ENCODE measurements at places on chromosomes 13 and 19.
A peak's percentile ranks its signal among the peaks of the same experiment; 100 is the strongest.

GRCh38 chr13:61700181-61700580 is 284.5 kb upstream of the PCDH20 start:
- no peak for DNase-seq

GRCh38 chr19:33388725-33389420 is 15.4 kb downstream of the CEBPG start:
- no peak for DNase-seq

DNA sequence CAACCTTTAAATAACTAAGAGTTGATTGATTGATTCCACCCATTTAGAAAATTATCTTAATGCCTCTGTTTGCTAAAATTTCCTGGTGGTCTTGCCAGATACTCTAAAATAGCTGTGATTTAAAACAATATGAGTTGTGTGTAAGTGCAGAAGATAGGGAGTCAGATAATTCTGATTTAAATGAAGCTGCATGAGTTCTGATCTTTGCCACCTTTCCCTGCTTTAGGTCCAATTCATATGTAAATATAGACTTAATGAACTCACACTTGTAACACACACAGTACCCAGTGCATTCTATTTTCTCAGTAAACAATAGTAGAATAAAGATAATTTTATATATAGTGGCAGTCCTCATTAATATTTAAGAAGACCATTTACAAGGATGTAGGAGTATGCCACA is 981.8 kb downstream of the SLITRK1 start:
- DNase-seq, result no peak

- DNase-seq, result no peak
These were observed 8.8 kb upstream of the CLPP start for GRCh38 chr19:6352381-6353165.

DNA sequence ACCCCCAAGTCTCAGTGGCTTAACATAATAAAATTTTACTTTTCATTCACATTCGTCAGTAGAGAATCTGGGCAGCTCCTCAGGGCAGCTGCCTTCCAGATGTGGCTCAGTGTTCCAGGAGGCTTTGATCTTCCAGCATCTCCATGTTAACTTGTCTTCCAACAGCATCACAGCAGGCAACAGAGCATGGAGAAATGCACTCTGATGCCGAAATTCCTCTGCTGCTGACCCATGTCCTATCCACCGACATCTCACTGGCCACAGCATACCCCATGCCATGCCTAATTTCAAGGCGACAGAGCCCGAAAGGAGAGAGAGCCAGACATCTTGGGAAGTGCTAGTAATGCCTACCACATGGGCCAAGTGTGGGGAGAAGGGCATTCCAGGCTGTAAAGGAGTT is 64.9 kb upstream of the MEDAG start:
- no peak for DNase-seq

- no peak for DNase-seq
These were observed 6.3 kb upstream of the F10 start for GRCh38 chr13:113116206-113116800.

DNA sequence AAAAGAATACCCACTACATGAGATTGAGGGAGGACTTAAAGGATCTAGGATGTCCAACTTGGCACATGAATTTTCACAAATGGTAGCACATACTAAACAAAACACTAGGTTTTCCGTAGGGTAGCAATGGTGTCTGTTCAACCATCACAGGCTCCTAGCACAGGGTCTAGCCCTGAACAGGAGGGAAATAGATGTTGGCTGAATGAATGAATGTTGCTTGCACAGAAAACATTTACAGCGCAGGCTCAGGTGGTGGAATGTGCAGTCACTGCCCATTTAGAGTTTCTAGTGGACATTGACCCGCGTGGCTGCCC is 1.9 kb upstream of the MYCBP2 start:
- no peak for DNase-seq

DNA sequence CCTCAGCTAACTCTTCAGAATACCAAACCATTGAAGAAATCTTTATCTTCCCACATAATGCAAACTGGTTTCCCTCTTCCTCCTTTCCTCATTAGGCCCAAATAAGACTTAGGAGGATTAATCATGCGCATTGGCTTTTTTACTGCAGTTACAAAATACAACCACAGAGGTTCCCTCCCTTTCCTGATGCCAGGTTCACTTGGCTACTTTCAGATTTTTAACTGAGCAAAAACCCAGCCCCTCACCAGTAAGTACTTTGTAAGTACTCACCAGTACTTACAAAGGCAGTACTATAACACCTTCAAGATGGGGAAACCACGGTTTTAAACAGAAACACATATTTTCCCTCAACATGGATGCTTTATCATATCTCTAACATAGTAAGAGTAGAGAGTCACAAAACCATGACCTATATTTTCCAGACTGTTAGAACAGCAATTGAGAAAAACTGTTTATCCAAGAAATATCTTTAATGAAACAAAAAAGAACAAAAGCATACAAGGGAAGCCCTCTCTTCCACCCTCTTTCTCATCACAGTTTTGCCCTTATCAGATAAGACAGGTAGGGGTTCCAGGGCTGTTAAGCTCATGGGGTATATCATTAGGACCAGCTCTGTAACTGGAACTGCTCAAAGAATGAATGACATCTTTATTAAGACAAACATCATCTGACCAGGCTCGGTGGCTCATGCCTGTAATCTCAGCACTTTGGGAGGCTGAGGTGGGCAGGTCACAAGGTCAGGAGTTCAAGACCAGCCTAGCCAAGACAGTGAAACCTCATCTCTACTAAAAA is 12.7 kb downstream of the FOXO1 start:
- DNase-seq, result no peak

DNA sequence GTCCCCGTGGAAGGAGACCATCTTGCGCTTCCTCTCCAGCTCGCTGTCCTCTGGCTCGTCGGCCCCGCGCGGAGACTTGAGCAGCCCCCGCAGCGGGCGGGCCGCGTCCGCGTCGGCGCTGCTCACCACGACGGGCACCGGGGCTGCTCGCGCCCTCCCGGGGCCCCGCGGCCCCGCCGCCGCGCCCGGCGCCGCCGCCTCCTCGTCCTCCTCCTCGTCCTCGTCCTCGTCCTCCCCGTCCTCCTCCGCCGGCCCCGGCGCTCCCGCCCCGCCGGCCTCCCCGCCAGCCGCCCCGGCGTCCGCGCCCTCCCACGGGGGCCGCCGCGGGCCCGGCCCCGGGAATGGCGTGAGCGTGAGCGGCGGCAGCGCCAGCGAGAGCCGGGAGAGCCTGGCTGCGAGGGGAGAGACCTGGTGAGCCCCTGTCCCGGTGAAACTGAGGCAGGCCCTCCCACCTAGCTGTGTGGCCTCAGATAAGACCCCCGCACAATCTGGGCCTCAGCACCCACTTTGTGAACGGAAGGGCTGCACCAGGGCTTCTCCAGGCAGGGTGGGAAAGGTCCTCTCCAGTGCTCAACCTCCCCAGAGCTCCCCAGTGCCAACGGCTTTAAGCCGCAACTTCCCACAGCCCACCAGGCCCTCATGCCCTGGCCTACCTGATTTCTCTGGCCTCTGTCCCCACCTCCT is 17.8 kb downstream of the LMTK3 start:
- DNase-seq, result no peak

DNA sequence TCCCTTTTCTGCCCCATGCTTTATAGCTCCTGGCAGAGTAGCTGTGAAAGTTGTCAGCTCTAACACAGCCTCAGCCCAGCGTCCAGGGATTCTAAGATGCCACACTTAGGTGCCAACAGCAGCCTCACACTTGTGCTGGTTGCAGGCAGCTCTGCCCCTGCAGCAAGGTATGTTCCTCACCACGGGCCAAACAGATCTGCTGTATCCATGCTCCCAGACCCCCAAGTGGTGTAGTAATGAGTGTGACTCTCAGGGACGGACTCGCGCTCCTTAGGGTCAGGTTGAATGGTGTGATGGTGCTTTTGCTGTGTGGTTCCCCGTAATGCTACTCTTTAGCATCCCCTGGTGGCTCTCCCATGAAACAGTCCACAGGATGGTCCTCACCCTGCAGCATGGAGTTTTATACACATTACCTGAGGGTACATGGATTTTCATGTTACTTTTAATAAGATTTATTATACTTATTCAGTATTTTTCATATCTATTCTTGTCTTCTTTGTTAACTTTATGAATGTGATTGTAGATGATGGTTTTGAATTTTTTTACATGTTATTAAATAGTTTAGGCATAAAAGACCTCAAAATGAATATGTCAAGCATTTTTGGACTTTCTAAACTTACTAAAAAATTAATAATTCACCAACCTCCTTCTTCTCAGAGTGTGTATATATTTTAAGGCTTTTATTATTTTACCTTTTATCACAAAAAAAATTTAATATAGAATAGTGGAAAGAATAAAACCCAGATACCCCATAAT is 232.5 kb downstream of the SLC7A1 start:
- DNase-seq, result peak; percentile 31

DNA sequence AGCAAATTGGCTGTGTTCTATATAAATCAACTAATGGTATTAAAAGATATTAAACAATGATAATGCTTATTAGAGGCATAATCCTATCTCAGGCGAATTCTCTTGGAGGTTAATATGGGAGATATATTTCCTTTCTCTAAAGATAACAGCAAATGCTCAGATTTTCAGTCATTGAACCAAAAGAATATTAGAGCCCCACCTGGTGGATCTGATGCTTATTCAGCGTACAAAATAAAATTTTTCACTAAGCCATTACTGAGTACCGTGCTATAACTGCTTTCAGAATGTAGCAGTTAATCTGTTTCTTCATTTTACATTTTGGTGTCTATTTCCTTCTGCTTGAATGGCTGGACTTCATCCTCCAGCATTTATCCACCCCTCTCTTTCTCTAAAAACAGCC is 143.3 kb upstream of the IPO5 start:
- no peak for DNase-seq

DNA sequence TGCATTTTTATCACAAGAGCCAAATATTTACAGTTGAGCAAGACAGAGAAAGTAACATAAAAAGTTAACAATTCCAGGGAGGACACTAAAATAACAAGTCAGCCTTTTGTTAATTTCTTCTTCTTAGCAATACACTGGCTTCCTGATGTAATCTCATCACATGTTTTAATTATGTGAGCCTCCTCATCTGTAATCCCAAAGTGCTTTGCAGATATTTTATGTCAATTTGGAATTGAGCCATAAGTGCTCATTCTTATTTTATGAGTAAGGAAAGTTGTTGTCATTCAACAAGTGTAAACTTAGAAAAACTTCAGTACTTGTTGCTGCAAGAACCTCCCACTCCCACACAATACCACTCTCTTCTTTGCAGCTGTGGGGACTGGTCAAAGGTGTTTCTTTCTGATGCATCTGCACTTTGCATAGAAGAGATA is 223.6 kb downstream of the GPC6 start:
- no peak for DNase-seq

- DNase-seq, result no peak
These were observed 24.1 kb upstream of the CEACAM1 start for GRCh38 chr19:42552086-42553065.

DNA sequence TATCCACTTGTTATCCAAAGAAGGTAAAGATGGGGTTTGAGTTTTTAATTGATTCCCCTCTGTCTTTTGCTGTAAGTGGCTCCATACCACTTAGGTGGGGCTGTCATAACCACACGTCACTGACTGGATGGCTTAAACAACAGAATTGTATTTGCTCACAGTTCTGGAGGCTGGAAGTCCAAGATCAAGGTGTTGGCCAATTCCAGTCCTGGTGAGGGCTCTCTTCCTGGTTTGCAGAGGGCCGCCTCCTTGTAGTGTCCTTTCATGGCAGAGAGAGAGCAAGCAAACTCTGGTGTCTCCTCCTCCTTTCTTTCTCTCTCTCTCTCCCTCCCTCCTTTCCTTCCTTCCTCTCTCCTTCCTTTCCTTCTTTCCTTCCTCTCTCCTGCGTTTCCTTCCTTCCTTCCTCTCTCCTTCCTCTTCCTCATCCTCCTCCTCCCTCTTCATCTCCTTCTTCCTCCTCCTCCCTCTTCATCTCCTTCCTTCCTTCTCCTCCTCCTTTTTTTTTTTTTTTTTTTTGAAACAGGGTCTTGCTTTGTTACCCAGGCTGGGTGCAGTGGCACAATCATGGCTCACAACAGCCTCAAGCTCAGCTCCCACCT is 140.6 kb upstream of the RNF113B start:
- no peak for DNase-seq

GRCh38 chr13:109483284-109483683 is 303.1 kb downstream of the IRS2 start:
- DNase-seq, result no peak

- DNase-seq, result peak; percentile 63
These were observed 4.2 kb downstream of the ADPRHL1 start for GRCh38 chr13:113448885-113449692.

All from NCI-H187 (cell line).